Activated CD4-positive, alpha-beta memory T cell treated with anti-CD3 and anti-CD28 coated beads, Interleukin-2, amount 10 ng/mL, durations not matched to agents 7 days and 5 days (primary cell): ENCODE measurements at places on chromosomes 12 and 14. TPM values are rescaled to one million over a fixed set of nuclear protein-coding genes. Genes with fewer than 3 reads are reported as not detected.

DNA sequence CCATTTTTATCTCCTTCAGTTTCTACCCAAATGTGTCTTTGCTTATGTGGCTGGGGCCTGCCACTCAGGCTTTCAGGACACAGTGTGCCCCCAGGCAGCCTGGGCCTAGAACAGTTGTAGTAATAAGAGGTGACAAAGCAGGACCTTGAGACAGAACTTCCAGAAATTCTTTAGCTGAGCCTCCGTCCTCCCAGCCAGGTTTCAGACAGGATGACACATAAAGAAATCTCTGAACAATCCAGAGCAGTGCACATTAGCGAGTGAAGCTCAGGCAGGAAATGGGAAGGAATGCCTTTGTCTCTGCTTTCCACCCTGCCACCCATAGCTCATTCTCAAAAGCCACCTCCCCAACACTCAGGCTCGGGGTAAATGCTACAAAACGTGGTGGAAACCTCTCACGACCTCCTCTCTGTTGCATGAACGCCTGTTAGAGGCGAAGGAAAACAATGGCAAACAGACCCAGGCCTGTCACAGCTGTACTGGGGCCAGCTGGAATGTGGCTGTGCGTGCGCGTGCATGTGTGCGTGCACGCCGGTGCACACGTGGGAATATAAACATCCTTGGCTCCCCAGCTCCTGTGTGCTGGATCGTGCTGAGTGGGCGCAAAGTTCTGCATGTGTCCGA lies 286.7 kb downstream of the ZFP36L1 start:
- peaks cover 18% of the 10 kb centered on the region for H3K4me1 ChIP-seq
- DNase-seq: no peak
- H3K27ac ChIP-seq: no peak overlapping the region
- no peak overlapping the region for H3K4me3 ChIP-seq
- H3K27me3 ChIP-seq: no peaks in the 10 kb centered on the region
- no peaks in the 10 kb centered on the region for H3K36me3 ChIP-seq

DNA sequence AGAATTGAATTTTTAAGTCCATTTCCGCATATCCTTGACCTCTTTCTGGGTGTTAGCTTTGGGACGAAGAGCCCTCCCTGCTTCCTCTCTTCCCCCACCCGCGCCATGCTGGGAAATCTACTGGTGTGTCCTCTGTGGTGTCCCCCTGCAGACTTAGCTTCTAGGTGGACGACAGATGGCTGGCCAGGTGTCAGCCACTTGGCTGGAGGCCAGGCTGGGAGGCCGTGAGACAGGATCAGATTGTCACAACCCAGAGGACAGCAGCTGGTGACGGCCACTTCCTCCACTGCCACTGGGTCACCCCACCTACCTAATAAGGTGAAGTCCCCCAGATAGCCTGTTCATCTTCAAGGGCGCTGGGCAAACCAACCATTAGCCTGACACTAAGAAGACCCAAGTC lies 13.3 kb upstream of the DTX1 start:
- H3K4me3 ChIP-seq: no peak overlapping the region
- DNase-seq: no peak
- H3K36me3 ChIP-seq: no peaks in the 10 kb centered on the region

DNA sequence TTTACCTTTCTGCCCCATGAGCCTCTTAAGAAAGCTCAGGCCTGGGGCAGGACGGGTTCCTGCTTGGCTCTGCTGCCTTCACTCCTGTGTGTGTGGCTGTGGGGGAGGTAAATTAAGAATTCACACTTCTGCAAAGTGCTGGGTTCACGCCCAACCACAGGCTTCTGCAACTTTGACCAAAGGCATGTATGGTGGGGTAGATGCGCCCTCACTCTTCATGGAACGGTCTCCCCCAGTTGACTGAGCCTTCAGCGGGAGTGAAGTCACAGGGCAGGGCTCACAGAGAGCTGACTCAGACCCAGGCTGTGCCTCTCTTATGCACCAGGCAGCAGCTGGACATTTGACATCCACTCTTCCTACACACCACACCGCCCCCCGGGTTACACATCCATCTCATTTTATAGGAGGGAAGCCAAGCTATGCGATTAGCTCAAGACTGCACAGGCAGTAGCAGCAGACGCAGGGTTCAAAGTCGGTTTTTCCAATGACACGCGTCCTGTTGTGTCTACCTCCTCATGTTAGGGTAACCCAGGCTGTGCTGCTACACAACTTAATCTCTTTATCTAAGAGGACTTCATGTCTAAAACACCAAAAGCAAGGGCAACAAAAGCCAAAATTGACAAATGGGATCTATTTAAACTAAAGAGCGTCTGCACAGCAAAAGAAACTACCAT lies 15.4 kb upstream of the BCL11B start:
- DNase-seq: peak; percentile 39
- H3K27me3 ChIP-seq: no peaks in the 10 kb centered on the region
- peaks cover 24% of the 10 kb centered on the region for H3K4me1 ChIP-seq
- H3K27ac ChIP-seq: peak overlapping the region; percentile 71
- H3K4me3 ChIP-seq: peak overlapping the region; percentile 69
- H3K36me3 ChIP-seq: no peaks in the 10 kb centered on the region

GRCh38 chr14:89276424-89276975 lies 140.5 kb downstream of the FOXN3 start:
- H3K4me3 ChIP-seq: peak overlapping the region; percentile 45
- peak overlapping the region; percentile 80 for H3K27ac ChIP-seq
- peaks cover 50% of the 10 kb centered on the region for H3K4me1 ChIP-seq
- no peaks in the 10 kb centered on the region for H3K27me3 ChIP-seq
- DNase-seq: peak; percentile 75
- H3K36me3 ChIP-seq: peaks cover 49% of the 10 kb centered on the region

DNA sequence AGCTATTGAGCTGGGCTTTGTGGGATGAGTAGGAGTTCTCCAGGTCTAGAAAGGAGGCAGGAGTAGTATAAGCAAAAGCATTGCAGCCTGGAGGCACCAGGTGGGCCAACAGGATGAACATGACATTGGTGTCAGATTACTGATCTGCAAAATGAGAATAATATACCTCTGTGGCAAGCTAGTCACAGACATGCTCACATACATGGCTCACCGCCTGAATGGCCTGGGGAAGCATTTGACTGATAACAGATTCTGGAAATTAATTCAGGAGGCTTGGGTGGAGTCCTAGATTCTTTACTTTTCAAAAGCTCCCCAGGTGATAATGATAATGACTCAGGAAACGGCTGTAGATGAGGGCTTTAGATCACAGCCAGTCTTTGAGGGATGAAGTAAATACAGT lies 709 bp downstream of the TCL1B start:
- no peaks in the 10 kb centered on the region for H3K4me1 ChIP-seq
- no peaks in the 10 kb centered on the region for H3K36me3 ChIP-seq
- H3K27me3 ChIP-seq: peaks cover 8% of the 10 kb centered on the region
- DNase-seq: no peak
- H3K27ac ChIP-seq: no peak overlapping the region

GRCh38 chr12:46020768-46021167 lies 30.4 kb upstream of the SCAF11 start:
- H3K27me3 ChIP-seq: peaks cover 23% of the 10 kb centered on the region
- no peak overlapping the region for H3K27ac ChIP-seq
- H3K36me3 ChIP-seq: peaks cover 5% of the 10 kb centered on the region
- H3K4me3 ChIP-seq: no peak overlapping the region
- H3K4me1 ChIP-seq: no peaks in the 10 kb centered on the region
- no peak for DNase-seq

GRCh38 chr14:54901380-54902142 lies 1.1 kb downstream of the GCH1 start:
- DNase-seq: peak; percentile 36
- peaks cover 26% of the 10 kb centered on the region for H3K36me3 ChIP-seq
- H3K4me1 ChIP-seq: peaks cover 44% of the 10 kb centered on the region

DNA sequence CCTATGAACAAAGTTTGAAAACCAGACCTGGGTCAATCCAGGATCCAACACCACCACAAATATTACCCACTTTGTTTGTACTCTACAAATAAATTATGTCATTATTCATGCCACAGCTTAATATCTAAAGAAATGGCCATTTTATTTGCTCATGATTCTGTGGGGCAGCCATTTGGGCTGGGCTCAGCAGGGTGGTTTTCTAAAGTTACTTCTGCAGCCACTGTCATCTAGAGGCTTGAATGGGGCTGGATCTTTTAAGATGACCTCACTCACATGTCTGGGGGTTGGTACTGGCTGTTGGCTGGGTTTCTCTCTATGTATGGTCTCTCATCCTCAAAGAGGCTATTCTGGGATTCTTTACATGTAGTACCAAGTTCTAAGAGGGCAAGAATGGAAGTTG lies 96.2 kb downstream of the VCPKMT start:
- peaks cover 50% of the 10 kb centered on the region for H3K36me3 ChIP-seq
- H3K27ac ChIP-seq: no peak overlapping the region
- no peak for DNase-seq
- H3K4me3 ChIP-seq: no peak overlapping the region
- H3K27me3 ChIP-seq: no peaks in the 10 kb centered on the region
- H3K4me1 ChIP-seq: peaks cover 39% of the 10 kb centered on the region

DNA sequence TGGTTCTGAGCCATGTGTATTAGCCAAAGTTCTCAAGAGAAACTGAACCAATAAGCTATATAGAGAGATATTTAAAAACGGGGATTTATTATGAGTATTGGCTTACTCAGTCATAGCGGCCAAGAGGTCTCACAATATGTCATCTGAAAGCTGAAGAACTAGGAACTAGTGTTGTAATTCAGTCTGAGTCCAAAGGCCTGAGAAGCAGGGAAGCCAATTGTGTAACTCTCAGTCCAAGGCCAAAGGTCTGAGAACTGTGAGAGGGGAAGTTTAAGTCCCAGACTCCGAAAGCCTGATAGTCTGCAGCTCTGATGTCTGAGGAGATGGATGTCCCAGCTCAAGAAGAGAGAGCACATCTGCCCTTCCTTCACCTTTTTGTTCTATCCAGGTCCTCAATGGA lies 344.8 kb upstream of the USP15 start:
- no peak overlapping the region for H3K4me3 ChIP-seq
- no peaks in the 10 kb centered on the region for H3K36me3 ChIP-seq
- no peaks in the 10 kb centered on the region for H3K4me1 ChIP-seq
- H3K27me3 ChIP-seq: no peaks in the 10 kb centered on the region
- H3K27ac ChIP-seq: no peak overlapping the region

The PRICKLE1 gene
- 0.30 TPM for total RNA-seq

GRCh38 chr12:21786041-21786531 lies 11.6 kb upstream of the KCNJ8 start:
- no peak overlapping the region for H3K4me3 ChIP-seq
- no peaks in the 10 kb centered on the region for H3K27me3 ChIP-seq
- H3K36me3 ChIP-seq: no peaks in the 10 kb centered on the region
- H3K4me1 ChIP-seq: no peaks in the 10 kb centered on the region
- H3K27ac ChIP-seq: no peak overlapping the region
- DNase-seq: no peak

DNA sequence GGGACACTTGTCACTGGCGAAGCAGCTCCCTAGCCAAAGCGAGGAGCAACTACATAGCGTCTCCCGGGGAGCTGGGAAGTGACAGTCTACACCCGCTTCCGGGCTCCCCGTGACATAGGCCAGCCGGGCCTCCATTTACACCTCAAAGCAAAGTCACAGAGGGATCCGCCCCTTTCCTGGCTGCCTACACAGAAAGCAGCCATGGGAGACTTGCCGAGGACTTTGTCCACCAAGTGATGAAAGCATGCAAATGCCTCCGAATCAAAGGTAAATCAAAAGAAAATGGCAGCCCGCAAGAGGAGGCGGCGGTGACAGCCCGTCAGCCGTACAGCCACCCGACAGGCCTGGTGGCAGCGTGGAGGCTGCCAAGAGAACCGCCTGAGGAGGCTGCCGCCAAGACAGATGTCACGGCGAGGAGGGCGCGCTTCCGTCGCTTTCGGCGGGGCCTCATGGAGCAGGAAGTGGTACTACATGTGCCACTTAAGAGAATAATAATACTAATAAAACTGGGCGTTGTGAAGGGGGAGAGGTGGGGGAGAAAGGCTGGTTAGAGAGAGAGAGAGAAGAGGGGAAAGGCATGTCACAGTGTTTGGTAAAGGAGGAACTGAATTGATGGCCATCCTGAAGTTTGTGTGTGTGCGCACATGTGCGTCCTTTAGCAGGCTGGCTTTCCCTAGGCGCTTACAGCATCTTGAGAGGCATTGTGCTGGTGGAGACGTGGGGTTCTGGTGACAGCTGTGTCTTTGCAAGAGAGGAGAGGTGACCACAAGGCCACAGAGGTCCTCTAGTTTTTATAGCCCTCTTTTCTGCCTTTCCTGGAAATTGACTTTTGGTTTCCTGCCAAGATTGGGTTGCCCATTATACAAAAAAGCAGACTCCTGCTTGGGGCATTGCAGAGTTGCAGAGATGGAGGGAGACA lies 661.7 kb downstream of the VRK1 start:
- peak; percentile 87 for DNase-seq
- H3K4me3 ChIP-seq: peak overlapping the region; percentile 89
- H3K4me1 ChIP-seq: peaks cover 52% of the 10 kb centered on the region
- peaks cover 57% of the 10 kb centered on the region for H3K36me3 ChIP-seq
- H3K27ac ChIP-seq: peak overlapping the region; percentile 98

The TMEM63C gene
- total RNA-seq: 1.5 TPM

The TMEM229B gene
- total RNA-seq: 13.3 TPM

DNA sequence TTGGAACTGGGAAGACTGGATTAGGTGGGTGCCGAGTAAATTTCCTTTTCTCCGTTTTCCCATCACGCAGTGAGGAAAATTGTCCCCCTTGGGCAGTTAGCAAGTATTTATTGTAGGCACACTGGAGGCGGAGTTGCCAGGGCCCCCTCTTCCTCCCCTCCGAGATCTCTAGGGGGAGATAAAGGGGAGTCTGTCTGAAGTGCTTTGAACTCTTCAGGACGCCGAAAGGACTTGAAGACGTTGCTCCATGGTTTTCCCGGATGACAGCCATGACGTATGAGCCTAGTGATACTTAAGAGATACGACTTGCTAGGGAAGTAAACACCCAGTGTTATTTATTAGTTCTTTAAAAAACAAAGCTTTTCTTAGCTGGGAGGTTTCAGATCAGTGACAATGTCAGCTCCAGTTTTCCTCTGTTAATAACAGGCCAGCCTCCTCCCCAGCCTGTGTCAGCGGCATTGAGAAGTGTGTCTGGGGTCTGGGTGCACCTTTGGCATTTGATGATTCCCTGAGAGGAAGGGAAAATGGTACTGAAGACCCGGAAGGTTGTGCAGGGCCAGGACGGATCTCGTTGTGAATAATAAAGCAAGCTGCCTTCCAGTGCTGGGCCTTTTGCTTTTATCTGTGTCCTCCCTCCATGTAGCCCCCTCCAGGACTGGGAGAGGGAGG lies 78.7 kb downstream of the TSPAN9 start:
- H3K27me3 ChIP-seq: peaks cover 10% of the 10 kb centered on the region
- no peaks in the 10 kb centered on the region for H3K4me1 ChIP-seq
- H3K4me3 ChIP-seq: no peak overlapping the region
- DNase-seq: no peak
- no peaks in the 10 kb centered on the region for H3K36me3 ChIP-seq

GRCh38 chr14:36647417-36647823 lies 14.2 kb upstream of the PAX9 start:
- peaks cover 4% of the 10 kb centered on the region for H3K36me3 ChIP-seq
- peaks cover 57% of the 10 kb centered on the region for H3K27me3 ChIP-seq
- H3K27ac ChIP-seq: no peak overlapping the region
